ENCODE measurements at places on chromosomes 3 and 15.

DNA sequence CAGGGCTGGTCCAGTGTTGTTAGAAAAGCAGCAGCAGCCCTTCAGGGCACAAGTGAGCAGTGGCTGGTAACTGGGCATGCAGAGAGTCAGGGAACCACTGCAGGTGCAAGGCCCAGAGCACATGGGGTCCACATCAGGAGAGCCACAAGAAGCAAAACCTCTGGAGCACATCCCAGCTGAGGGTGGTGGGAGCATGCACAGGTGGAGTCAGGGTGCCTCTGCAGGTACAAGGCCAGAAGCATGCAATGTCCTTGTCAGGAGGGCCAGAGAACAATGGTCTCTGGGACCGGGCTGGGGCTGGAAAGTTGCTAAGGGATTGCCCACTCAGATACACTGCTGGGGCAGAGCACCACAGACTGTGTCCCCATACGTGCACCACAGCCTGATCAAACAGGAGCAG lies 226.1 kb upstream of the UBE2E2 start:
- no peak for DNase-seq

- no peak for DNase-seq
Observed at GRCh38 chr15:89735773-89736172, 15.3 kb downstream of the MESP1 start.

DNA sequence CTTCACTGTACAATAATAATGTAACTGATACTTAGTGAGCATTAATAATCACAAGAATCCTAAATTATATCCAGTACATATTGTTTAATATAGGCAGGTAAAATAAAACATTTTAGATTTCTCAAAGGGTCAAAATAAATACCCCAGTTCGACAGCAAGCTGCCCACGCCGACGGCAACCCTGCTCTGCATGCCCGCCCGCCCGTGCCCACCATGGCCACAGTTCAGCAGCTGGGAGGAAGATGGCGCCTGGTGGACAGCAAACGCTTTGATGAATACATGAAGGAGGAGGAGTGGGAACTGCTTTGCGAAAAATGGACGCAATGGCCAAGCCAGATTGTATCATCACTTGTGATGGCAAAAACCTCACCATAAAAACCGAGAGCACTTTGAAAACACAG lies 22.9 kb downstream of the BTBD1 start:
- DNase-seq, result no peak

- no peak for DNase-seq
Observed at GRCh38 chr3:20935791-20936190, 749.8 kb upstream of the SGO1 start.

DNA sequence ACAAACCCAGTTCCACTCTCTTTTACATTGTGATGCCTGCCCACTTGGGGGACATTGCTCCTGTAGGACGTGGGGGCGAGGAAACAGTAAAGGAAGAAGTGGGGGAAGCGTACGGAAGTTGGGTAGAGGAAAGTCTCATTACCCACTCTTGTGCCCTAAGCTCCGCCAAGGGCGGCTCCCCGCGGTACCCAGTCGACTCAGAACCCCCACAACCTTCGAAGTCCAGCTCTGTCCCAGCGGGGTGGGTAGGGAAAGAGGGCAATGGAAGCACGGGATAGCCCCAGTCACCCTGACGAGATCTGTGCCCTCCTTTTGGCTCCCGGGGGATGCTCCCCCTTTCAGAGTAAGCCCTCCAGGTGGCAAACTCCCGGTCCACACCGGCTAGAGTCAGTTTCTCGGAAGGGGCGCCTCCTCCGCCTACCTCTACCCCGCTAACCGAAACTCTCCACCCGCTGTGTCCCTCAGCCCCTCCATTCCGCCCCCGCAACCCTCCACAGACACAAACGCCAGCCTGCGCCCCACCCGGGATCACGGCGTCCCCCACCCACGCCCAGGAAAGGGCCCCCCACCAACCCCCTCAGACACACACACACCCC lies 527 bp downstream of the CSNK1G1 start:
- DNase-seq, result no peak

GRCh38 chr3:25897019-25897418 lies 107.1 kb downstream of the OXSM start:
- peak; percentile 62 for DNase-seq

- no peak for DNase-seq
Observed at GRCh38 chr3:130430266-130430665, 84.8 kb downstream of the COL6A5 start.

GRCh38 chr3:14486460-14486859 lies 53.7 kb downstream of the GRIP2 start:
- no peak for DNase-seq

DNA sequence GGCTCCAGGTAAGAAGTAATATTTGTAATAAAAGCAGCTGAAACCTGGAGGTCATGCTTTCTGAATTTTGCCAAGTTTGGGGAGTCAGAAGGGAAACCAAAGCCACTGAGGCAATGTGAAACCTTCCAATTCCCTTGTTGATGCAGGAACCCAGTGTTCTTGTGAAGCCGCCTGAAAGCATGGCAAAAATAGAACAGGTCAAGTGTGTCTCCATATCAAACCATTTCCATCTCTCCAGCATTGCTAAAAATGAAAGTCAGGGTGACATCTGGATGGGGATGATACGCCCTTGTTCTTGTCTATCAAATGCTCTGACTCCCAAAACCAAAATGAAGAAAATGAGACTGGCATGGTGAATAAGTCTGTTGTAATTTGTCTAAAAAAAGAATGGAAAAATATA lies 362.5 kb downstream of the VPS13C start:
- DNase-seq, result no peak

- no peak for DNase-seq
Observed at GRCh38 chr3:1766384-1766783, 332.3 kb upstream of the CNTN4 start.

GRCh38 chr15:80970658-80971057 lies 19.0 kb downstream of the MESD start:
- DNase-seq, result no peak

DNA sequence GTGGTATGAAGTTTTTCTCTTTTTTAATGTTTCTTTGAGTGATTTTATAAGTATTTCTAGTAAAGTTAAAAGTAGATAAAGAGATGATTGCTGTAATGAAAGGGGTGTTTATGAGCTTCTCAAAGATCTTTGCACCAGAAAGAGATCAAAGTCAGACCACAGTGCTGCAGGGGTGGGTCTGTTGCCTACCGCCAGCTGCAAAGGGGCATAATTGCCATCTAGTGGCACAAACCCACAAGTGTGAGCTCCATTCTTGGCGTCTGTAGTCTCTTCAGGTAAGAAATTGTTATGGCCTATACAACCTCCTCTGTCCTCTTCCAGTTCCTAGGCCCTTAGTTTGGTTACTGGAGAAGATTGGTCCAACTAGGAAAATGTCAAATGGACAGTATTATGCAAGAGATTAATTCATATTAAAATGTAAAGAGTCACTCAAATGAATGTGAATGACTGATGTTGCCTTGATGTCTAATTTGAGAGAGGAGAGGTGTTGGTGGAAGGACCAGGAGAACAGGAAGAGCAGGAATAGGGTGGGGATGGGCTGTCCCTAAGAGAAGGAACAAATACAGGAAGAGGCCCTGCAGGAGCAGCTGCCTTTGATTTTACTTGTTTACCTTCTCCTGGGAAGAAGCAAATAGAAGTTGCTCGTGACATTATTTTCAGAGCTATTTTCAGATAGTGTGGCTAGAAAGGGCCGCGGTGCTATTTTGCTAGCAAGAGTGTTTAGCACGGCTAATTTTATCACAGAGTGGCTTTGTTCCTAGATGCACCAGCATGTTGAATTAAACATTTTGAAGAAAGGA lies 53.0 kb upstream of the GSK3B start:
- DNase-seq, result no peak

DNA sequence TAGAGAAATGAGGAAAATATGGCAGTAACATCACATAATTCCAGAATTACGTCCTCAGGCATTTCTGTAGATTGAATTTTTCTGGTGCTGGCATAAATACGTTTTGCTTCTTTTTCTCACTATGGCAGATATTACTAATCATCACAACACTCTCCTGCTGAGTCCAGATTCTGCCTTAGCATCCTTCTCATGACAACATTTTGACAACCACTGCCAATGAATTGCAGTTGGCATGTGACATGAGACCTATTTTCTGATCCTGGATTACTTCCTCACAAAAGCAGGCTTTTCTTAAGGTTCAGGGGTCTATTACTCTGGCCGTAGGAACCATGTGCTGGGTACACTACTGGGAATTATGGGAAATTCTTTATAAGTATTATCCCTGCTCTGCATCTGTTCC lies 22.5 kb upstream of the ARL6 start:
- no peak for DNase-seq

DNA sequence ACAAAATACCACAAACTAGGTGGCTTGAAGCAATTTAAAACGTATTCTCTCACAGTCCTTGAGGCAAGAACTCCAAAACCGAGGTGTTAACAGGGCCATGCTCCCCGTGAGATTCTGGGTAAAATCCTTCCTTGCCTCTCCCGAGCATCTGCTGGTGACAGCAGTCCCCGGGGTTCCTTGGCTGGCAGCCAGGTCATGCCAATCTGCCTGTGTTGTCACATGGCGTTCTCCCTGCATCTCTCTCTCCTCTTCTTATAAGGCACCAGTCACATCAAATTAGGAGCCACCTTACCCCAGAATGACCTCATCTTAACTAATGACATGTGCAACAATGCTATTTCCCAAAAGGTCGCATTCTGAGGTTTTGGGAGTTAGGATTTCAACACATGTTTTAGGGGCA lies 26.3 kb upstream of the LRRN1 start:
- DNase-seq, result no peak

- DNase-seq, result peak; percentile 56
Observed at GRCh38 chr3:122258757-122259371, 66.2 kb upstream of the CSTA start.

DNA sequence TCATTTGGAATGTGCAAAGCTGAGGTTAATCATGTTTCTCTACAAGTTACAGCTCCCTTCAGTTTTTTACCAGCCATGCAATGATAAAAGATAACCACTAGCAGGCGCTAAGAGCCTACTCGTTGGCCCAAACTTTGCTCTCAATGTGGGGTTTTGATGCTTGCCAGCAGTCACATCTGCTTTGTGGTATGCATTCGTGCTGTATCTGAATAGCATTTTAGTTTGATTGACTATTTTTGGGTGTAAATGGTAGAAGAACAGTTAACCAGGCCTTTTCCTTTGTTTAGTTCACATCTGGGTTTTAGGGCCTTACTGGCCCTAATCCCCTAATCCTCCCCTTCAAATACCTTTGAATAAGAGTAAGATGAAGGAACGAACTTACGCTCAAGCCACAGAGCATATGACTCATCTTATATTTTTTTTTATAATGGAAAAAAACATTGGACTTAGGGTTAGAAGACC lies 4.4 kb upstream of the CLDN11 start:
- peak; percentile 93 for DNase-seq

GRCh38 chr15:84921121-84921520 lies 36.7 kb downstream of the SLC28A1 start:
- DNase-seq, result no peak

GRCh38 chr15:33858836-33859235 lies 109.5 kb upstream of the CHRM5 start:
- no peak for DNase-seq

DNA sequence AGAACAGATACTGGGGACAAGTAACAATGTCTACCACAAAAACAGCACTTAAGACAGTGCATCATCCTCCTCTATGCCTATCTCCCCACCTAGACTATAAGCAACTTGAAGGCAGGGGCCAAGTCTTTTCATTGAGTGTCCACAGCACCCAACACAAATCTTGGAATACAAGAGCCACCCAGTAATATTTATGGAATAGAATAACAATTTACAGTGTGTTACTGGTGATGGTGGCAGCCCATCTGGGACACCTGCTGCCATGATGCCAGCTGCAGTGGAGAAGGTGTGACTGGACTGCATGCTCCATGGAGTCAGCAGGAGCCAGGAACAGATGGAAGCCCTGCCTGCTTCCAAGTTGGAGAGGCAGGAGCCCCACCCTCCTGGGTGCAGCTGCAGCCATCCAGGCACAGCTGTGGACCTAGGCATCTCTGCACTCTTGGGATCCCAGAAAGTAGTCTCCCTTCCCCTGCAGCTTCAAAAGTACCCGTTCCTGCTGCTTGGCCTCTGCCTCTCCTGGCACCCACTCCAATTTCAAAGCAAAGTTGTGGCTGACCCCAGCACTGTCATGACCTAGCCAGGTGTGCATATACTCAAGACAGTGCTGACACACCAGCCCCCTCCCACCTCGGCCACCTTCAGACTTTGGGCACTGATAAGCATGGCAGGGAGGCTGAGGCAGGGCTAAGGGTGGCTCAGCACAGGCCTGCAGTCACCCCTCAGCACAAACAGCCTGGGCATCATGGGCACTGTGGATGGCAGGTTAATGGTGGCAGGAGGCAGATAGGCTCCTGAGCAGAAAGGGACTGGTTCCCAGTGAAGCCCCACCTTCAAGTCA lies 94.5 kb downstream of the TPRA1 start:
- no peak for DNase-seq

- DNase-seq, result no peak
Observed at GRCh38 chr3:144364737-144365136, 393.1 kb downstream of the DIPK2A start.

- DNase-seq, result peak; percentile 41
Observed at GRCh38 chr3:160686955-160687535, 10.1 kb downstream of the ARL14 start.

DNA sequence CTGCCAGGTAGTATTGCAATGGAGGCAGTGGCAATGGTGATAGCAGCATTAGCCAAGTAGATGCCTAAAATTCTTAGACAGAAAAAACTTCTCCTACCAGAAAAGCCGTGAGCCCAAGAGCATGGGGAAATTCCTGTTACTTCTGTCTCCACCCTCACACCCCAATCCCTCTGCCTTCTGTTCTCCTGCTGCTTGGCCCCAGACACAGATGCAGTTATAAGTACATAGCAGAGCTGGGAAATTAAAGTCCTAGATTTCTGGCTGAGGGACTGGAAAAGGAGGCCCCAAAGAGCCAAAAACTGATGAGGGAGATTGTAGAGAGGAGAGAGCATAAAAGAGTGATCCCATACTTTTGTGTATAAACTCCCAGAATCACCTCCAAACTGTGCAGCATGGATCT lies 166.9 kb downstream of the SMAD6 start:
- DNase-seq, result no peak

DNA sequence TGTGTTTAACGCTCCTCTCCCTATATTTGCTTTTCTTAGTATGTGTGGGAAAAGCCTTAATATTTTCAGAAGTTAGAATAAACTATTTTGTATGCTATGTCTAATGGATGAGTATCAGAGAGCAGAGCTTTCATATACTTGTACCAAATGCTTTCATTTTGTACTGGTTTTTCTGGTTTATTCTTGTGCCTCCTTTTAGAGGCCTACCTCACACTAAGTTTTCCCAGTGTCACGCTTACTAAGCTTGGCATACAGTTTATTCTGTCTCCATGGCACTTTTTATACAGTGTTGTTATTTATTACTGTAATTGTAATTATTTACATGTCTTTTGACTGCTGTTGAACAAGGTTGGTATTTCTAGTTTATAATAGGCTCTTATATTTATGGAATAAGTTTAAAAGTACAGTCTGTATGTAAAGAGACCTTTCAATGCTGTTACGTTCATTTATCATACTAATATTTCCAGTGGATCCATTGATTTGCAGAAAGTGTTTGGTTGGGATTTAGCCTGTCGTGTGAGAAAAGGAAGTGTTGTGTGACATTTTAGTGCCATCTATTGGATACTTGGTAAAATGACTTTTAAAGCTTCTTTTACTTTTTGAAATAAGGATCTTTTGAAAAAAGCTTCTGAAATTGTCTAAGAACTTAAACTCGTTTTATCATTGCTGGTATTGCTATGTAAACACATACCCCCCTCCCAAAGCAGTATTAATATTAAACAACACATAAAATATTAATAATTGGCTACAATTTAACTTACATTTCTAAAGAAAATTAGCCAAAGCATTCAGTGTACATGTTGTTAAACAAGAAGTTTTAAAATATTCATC lies 5.2 kb upstream of the EBLN2 start:
- DNase-seq, result peak; percentile 42

GRCh38 chr3:127690823-127691452 lies 18.2 kb downstream of the ABTB1 start:
- DNase-seq, result peak; percentile 47

- DNase-seq, result no peak
Observed at GRCh38 chr15:88498996-88499395, 31.5 kb downstream of the MRPS11 start.
